ENCODE measurements at places on chromosomes 2 and 18.

- no peak for DNase-seq
These were observed 260.9 kb downstream of the PHLPP1 start for GRCh38 chr18:62976227-62976626.

GRCh38 chr18:51425475-51425874 is 228.0 kb upstream of the MEX3C start:
- DNase-seq = no peak

DNA sequence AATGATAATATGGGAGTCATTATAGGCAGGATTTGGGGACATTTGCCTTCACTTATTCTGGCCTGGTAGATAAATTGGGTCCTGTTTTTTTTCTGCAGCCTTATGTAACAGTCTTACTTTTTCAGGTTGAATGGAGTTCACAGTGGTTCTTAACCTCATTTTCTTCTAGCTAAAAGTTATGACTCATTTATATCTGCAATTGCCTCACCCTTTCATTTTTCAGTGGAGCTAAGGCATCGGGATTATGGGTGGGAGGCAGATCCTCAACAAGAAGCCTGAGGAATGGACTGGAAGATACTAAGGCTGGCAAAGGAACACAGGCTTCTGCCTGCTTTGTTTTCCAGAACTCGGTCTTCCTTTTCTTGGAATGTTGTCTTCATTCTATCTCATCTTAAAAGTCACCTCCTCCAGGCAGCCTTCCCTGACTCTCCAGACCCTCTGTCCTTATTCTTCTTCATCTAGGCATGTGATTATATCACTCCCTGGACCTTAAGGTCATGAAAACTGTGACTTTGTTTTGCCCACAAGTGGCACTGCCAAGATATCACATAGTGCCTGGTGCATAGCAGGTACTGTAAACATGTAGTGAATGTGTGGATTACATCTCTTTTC is 41.0 kb upstream of the ACSL3 start:
- DNase-seq = no peak

DNA sequence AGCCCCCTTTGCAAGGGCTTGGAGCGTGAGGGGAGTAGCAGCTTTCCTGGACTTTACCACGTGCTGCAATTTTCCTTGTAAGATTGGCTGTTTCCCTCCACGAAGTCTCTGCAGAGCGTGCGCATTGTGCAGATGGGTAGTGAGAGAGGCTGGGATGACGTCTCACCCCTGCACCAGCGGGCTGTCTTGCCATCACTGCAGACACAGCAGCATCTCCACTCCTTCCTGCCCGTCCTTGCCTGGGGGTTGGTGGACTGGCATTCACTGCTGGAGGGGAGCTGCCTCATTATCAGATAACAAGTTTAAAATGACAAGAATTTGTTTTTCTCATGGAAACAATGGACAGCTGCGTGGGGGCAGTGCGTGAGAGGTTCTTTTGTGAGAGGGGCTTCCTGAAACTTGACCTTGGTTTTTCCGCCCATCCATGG is 45.3 kb upstream of the HS6ST1 start:
- DNase-seq = no peak

- DNase-seq = no peak
These were observed 4.1 kb downstream of the TGFBRAP1 start for GRCh38 chr2:105325389-105325963.

- no peak for DNase-seq
These were observed 286.2 kb downstream of the GRB14 start for GRCh38 chr2:164335128-164335527.

- no peak for DNase-seq
These were observed 208.8 kb upstream of the SALL3 start for GRCh38 chr18:78770823-78771139.

All from GM18507 (cell line).